Activated naive CD4-positive, alpha-beta T cell (primary cell): ENCODE measurements at places on chromosomes 12 and 14.

DNA sequence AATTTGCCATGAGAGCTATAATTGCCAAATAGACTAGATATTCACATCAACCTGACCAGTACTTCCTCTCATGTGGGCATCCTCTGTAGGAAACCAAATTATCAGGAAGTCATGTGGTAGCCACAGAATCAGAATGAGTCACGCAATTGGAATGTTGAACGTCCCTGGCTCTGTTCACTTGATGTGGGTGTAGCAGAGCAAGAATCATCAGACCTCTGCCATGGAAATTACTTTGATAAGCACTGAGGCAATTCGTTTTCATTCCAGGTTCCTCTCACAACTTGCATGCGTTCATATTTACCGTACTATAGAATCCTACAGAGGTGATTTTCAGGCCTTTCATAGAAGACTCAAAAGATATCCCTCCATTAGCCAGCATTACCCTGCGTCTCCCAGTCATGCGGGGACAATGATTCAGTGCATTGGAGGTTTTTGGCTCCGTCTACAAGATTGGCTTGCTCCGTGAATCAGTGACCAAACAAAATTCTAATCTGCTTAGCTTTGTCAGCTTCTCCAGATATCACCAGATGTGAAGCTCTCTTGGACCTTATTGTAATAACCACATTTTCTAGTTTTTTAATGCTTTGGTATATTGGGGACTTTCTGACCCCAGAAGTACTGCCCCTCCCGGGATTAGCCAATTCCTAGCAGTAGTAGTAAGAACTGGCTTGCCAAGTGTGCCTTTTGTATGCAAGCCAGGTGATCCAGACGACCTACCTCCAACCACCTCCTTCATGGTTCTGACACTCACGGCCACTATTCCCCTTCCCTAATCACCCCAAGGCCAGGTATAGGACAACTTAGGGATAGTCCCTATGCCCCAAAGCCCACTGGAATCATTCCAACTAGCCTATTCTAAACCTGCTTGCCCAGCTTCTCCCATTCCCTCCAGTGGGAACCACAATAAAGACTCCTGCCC lies 133.4 kb downstream of the KICS2 start:
- DNase-seq: no peak

DNA sequence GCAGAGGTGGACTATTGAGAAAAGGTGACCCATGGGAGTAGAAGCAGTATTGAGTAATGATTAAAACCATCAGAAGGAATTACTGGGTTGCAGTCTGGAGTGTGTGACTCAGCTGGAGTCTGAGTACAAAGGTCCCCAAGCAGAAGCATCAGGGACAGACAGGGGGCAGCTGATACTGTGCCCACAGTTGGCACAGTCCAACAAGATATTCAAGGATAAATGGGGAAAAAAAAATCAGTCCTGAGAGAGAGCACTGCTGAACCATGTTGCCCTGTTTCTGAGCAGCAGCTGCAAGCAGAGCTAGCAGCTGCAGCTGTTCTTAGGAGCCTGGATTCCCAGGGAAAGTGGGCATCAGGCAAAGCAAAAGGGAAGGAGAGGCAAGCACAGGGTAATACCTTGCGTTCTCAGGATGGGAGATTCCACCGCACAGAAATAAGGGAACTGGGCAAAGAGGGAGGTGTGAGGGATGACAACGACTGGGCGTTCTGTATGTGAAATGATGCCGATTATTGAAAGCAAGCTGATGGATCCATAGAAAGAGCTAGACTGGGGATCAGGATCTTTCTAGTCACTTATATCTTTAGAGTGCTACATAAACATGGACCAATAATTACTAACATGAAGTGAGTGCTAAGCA lies 17.7 kb downstream of the NEUROD4 start:
- no peak for DNase-seq

DNA sequence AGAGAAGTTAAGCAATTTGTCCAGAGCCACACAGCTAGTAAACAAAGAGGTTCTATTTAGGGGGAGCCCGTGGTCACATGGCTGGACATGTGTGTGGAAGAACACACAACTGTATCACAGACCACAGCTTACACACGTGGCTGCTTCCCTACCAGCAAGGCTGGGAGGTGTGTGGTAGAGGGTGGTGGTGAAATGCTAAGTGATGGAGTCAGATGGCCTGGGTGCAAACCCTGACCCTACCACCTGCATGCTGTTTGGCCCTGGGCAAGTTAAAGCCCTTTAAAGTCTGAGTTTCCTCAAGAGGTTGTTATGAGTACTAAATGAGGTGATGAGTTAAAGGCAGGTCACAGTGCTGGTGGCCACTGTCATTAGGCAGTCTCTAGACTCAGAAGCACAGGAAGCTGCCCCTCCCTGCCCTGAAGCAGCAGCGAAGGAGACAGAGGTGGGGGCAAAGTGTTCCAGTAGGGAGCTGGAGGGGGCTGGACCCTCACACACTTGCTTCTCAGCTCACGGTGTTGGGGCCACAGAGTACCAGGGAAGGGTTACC lies 64.2 kb downstream of the ERH start:
- DNase-seq: no peak

GRCh38 chr12:126952096-126953007 lies 1314.6 kb upstream of the TMEM132C start:
- DNase-seq: no peak

DNA sequence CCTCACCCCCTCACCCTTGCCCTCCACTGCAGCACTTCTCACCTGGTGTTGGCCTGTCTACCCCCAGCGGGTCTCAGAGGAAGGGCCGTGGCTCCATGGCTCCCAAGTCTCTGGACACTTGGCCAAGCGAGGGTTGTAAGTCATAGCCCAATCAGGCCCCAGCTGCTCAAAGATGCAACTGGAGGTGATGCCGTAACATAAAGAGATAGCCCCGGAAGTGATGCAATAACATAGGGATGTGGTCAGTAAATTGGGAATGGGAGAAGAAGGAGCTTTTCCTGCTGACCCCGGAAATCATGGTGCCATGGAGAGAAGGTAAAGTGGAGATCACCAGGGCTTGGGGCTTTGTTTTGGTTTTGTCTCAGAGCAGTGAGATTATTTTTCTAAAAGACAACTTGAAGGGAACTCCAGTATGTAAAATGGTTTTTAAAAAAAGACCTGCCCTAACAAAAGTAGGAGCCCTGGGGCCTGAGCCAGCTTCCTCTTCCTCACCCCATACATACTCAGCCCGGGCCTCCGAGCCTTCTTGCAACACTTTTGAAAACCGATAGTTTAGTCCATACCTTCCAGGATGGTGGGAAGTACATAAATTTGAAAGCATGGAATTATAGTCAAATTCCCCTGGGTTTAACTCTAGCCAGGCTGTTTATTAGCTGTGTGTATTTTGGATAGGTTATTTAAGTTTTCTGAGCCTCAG lies 212.5 kb downstream of the CRADD start:
- DNase-seq: no peak
